ENCODE measurements at places on chromosomes 16 and 17. TPM values are rescaled to one million over a fixed set of nuclear protein-coding genes. Genes with fewer than 3 reads are reported as not detected.

DNA sequence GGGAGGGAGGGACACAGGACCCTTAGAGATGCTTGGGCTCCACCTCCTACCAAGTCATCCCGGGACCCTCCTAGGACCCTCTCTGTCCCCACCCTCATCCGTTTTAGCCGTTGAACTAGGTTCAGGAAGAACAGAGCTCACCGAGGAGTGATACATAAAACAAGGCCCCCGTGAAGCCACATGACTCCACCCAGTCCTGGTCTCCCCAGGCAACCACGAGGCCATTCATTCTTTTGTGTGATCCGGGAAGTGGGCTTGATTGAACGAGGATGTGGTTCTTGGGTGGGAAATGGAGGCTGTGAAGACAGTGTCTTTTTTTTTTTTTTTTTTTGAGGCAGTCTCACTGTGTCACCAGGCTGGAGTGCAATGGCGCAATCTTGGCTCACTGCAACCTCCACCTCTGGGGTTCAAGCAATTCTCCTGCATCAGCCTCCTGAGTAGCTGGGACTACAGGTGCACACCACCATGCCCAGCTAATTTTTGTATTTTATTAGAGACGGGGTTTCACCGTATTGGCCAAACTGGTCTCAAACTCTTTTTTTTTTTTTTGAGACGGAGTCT, 14.8 kb downstream of the TRARG1 start:
- no peak for DNase-seq

- DNase-seq, result no peak
These were observed 54.1 kb downstream of the PIMREG start for GRCh38 chr17:6498356-6498755.

DNA sequence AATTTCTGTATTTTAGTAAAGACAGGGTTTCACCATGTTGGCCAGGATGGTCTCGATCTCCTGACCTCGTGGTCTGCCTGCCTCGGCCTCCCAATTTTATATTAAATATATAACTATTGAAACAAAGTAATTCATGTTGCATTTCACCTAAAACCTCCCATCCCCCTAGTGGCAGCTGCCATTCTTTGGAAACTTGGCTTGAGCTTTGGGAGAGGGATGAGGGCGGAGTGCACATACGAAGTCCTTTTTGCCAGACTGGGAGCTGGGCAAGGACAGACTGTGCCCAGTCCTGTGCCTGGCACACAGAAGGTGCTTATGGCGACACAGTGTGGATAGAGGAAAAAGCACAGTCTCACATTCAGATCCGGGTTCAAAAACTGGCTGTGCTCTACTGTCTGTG, 83.8 kb downstream of the NETO2 start:
- DNase-seq, result no peak

The KIF18B gene
- total RNA-seq, result 7.6 TPM

The TBC1D3B gene
- total RNA-seq, result not detected

The MC1R gene
- 2.8 TPM for total RNA-seq

The FKBP10 gene
- 133 TPM for total RNA-seq

The RND2 gene
- not detected for total RNA-seq

The TTYH2 gene
- 0.96 TPM for total RNA-seq

Measured in RPMI7951 (cell line).